ENCODE measurements at places on chromosomes 7 and 10. TPM values are rescaled to one million over a fixed set of nuclear protein-coding genes. Genes with fewer than 3 reads are reported as not detected.

The HOGA1 gene
- total RNA-seq: 0.98 TPM

DNA sequence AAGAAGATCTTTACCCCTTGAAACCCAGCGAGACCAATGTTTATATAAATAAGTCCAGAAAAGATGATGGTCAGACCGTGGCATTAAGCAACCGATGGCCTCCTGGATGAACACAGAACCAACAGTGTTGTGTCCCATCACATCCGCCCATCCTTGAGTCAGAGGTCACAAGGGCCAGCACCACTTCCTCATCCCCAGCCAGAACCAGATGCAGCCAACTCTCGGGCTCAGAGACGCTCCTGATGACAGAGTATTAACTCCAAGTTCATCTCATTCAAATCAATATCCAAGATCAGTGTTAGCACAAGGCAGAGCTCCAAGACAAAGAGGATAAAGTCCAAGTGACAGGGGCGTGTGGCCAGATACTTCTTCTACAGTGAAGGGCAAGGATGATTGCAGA lies 63.5 kb downstream of the FAM53B start:
- H3K4me3 ChIP-seq: no peak overlapping the region
- H3K36me3 ChIP-seq: peaks cover 23% of the 10 kb centered on the region
- no peak for DNase-seq
- no peaks in the 10 kb centered on the region for H3K27me3 ChIP-seq

DNA sequence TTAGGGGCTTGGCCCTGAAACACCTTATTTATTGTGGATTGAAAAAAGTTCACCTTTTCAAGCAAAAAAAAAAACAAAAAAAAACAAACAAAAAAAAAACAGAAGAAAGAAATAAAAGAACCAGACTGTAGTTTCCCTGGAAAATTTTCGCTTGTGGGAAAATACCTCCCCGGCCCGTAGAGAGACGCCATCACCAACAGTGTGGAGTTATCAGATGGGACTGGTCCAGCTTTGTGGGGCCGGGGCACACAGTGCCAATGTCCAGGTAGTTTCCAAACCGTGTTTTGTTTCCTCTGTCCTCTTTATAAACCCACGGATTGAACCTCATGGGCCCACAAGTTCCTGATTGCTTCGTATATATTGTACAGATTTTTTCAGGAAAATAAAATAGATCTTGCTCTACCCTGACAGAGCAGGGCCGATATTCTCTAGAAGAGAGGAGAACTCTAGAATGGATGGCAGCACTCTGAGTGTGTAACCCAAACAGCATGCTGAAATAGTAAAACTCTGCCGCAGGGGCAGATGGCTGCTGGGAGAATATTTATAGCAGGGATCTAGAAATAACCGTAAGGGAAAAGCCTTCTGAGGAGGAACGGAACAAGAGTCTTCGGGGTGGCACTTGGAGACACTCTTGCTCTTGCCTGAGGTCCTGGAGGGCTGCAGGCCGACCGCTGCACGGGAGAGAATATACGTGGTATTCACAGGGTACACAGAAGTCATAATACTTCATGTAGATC lies 241.0 kb downstream of the FRMD4A start:
- no peaks in the 10 kb centered on the region for H3K36me3 ChIP-seq
- H3K4me3 ChIP-seq: no peak overlapping the region
- H3K4me1 ChIP-seq: no peaks in the 10 kb centered on the region
- H3K27me3 ChIP-seq: no peaks in the 10 kb centered on the region

DNA sequence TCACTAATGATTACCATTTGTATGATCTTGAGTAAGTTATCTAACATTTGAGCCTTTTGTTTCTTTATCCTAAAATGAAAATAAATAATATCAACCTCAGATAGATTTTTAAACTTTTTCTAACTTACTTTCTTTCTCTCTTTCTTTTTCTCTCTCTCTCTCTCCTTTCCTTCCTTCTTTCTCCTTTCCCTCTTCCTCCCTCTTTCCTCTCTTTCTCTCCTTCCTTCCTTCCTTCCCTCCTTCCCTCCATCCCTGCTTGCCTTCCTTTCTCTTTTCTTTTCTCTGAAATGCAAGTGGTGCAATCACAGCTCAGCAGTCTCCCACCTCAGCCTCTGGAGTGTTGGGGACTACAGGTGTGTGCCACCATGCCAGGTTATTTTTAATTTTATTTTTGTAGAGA lies 132.9 kb upstream of the ASAH2 start:
- no peak for DNase-seq
- no peak overlapping the region for H3K27ac ChIP-seq
- no peaks in the 10 kb centered on the region for H3K36me3 ChIP-seq
- no peak overlapping the region for H3K4me3 ChIP-seq

- H3K27ac ChIP-seq: no peak overlapping the region
- H3K36me3 ChIP-seq: no peaks in the 10 kb centered on the region
- no peak for DNase-seq
Measured at GRCh38 chr10:11246752-11247467, 229.2 kb downstream of the CELF2 start.

- H3K27ac ChIP-seq: no peak overlapping the region
- H3K27me3 ChIP-seq: no peaks in the 10 kb centered on the region
- no peak overlapping the region for H3K4me3 ChIP-seq
- peaks cover 15% of the 10 kb centered on the region for H3K4me1 ChIP-seq
Measured at GRCh38 chr10:52213321-52213752, 100.7 kb upstream of the DKK1 start.

DNA sequence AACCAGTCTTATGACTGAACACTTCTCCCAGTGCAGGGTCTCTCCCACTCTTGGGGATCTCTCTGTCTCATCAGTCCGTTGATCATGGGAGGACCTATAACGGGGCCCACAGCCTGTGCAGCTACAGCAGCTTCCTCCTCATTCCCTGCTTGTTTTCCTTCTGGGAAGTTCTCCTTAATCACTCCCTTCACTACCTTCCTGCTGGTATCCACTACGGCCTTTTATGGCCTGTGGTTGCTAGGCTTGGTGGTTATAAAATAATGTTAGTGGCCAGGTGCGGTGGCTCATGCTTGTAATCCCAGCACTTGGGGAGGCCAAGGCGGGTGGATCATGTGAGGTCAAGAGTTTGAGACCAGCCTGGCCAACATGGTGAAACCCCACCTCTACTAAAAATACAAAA lies 3.5 kb upstream of the ZNF282 start:
- no peaks in the 10 kb centered on the region for H3K27me3 ChIP-seq
- no peak for DNase-seq
- H3K4me1 ChIP-seq: peaks cover 15% of the 10 kb centered on the region
- H3K4me3 ChIP-seq: no peak overlapping the region
- H3K36me3 ChIP-seq: no peaks in the 10 kb centered on the region
- H3K27ac ChIP-seq: no peak overlapping the region

- H3K27me3 ChIP-seq: no peaks in the 10 kb centered on the region
- DNase-seq: no peak
- H3K27ac ChIP-seq: no peak overlapping the region
- H3K36me3 ChIP-seq: no peaks in the 10 kb centered on the region
- H3K4me1 ChIP-seq: no peaks in the 10 kb centered on the region
Measured at GRCh38 chr10:49281461-49281860, 17.5 kb upstream of the C10orf71 start.

DNA sequence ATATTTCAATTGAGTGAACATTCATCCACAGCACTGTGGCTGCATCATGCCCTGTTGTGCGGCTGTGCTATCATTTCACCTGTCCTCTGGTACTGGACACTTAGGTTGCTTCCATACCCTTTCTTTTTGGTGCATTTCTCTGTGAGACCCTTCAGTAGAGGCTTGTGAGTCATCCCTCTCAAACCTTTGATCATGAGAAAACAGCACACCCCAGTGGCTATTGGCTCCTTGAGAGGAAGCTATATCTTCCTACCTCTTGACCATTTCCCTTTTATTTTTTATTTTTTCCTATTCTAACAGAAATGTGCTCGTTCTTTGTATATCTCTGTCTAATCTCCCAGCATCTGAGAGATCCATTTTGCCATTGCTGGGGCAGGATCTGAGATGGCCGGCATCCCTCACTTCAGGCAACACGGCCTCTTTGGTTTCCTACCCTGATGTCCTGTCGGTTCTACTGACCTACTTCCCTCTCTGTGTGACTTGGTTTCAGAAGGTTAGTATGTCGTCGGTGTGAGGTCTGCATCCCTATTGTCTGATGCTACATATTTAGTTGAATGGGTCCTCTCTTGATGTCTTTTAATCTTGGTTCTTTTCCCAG lies 23.8 kb upstream of the PIK3AP1 start:
- no peaks in the 10 kb centered on the region for H3K4me1 ChIP-seq
- H3K4me3 ChIP-seq: no peak overlapping the region
- H3K27ac ChIP-seq: no peak overlapping the region
- DNase-seq: no peak

Data from vagina (tissue), 2 donors.